Stimulated activated CD8-positive, alpha-beta memory T cell treated with anti-CD3 and anti-CD28 coated beads, Interleukin-15, amount 100 ng/mL, for 1 hour (primary cell): ENCODE measurements at places on chromosomes 6 and 20.

DNA sequence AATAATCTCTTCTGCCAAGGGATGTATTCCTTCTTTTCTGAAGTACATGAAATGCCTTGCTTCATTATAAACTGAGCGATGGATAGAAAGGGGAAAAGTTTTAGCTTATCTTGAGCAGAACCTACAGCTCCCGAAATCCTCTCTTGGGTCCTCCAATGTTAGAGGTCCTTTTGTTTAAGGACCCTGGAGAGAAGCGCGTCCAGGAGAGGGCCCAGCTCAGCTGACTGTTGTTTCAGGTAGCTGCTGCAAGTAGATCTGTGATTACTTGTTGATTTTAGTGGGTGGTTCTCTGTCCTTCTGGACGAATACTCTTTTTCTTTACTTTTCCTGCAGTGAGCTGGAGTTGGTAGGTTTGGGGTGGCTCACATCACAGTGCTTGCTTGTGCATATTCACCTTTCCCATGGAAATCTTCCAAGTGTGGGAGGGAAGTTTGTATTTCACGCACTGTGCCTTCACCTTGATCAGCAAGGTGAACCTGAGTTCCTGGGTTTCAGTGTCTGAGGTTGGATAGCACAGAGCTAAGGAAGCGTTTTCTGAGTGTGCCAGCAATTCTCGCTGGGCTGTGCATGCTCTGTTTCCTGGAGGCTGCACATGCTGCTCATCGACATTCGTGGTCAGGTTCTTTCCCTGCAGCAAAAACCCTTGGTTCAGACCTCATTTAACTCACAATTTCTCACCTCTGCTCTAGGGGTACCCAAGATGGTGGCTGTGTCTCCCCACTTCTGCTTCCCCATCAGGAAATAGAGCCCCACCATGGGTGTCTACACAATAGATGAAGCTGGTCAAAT lies 176.3 kb downstream of the JARID2 start:
- no peak for DNase-seq

GRCh38 chr6:149995971-149996370 lies 29.4 kb downstream of the RAET1L start:
- DNase-seq: no peak

DNA sequence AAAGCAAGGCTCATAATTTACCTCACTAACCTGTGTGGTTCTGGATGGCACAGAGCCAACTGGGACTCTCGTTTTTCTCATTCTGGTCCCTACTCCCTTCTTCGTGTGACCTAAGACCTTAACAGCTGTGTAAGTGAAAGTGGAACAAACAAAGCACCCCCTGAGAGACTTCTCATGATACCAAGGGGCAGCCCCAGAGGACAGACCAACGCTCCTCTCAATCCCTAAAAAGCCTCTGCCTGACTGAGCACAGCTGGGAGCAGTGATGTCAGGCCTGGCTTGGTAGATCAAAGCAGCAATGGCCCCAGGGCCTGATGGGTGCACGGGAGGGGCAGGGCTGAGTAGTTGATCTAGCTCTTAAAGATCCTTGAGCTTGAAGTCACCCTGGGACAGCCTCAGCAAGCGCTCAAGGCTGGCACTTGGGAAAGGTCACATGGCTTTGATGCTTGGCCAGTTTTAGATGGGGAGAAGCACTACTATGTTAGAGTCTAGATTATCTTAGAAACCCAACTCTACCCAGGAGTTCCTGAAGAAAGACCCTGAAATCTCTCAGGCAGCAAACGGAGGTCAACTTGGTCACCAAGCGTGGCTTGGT lies 16.2 kb upstream of the TGM2 start:
- no peak for DNase-seq

- DNase-seq: no peak
These were observed 104.4 kb upstream of the TAB2 start for GRCh38 chr6:149212892-149213801.

GRCh38 chr20:16459019-16459700 lies 114.1 kb downstream of the KIF16B start:
- no peak for DNase-seq

- DNase-seq: no peak
These were observed 166.4 kb upstream of the RNF217 start for GRCh38 chr6:124795643-124796463.

- no peak for DNase-seq
These were observed 979.8 kb upstream of the GJE1 start for GRCh38 chr6:141152951-141153350.

GRCh38 chr20:44976698-44977097 lies 10.4 kb downstream of the STK4 start:
- no peak for DNase-seq

DNA sequence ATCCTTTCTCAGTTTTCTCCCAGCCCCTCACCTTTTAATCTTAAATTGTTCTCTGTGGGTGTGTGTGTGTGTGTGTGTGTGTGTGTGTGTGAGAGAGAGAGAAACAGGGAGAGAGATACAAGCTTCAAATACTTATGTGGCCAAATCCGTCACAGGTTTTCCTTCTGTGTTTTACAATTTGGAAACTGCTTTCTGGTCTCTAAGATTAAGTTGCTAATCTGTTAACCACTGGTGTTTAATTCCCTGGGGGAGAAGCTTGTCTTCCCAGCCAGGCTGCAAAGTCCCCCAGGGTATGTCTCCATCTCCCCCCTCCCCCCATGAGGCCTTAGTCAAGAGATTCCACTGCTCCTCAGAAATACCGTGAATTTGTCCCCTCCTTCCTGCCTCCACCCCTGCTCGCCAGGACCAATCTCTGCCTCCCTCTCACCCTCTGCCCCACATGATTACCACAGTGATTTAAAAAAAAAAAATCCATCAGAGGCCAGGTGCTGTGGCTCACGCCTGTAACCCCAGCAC lies 49.0 kb downstream of the RIPOR3 start:
- no peak for DNase-seq

DNA sequence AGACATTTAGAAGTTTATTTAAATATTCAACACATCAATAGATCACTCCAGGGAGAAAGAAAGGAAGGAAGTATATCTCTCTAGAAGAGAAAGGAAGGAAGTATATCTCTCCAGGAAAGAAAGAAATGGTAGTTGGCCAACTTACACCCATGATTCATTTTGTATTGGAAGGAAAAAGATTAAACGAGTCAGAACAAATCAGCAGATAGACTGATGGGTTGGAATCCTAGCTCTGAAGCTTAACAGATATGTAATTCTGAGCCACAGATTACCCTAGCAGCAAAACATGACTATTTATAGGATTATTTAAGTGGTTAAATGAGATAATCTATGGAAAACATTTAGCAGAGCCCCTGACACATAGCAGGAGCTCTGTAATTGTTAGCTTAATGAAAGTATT lies 27.1 kb downstream of the COL12A1 start:
- DNase-seq: no peak

- no peak for DNase-seq
These were observed 14.9 kb upstream of the ZNF451 start for GRCh38 chr6:57075092-57075491.

- DNase-seq: no peak
These were observed 11.9 kb downstream of the NELFCD start for GRCh38 chr20:58992911-58993310.

DNA sequence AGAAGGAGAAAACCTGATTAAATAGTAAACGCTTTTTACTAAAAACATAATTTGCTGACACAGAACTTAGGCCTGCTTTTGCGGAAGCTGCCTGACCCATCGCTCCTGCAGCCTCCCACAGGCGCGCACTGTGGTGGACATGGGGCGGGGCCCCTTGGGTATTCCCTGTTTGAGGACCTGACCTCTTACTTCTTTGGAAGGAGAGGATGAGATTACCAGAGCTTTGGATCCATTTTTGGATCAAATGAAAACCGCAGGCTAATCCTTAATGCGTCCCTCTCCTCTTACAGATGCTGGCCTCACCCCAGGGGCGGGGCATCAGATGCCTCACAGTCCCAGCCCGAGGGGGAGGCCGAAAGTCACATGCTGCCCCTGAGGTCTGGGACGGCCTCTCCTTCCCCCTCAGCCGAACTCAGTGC lies 151.0 kb downstream of the SCML4 start:
- DNase-seq: no peak

- no peak for DNase-seq
These were observed at the start of gene KIAA0408 for GRCh38 chr6:127459231-127459641. KIAA0408 (minus strand) TSS chr6:127459389; CDS start chr6:127453981, 5,408 bp downstream.

GRCh38 chr6:134453792-134454510 lies 136.0 kb upstream of the SGK1 start:
- no peak for DNase-seq

- no peak for DNase-seq
These were observed 226.2 kb upstream of the MARCKS start for GRCh38 chr6:113630738-113631535.

GRCh38 chr6:36350082-36350481 lies 13.4 kb upstream of the BNIP5 start:
- no peak for DNase-seq

DNA sequence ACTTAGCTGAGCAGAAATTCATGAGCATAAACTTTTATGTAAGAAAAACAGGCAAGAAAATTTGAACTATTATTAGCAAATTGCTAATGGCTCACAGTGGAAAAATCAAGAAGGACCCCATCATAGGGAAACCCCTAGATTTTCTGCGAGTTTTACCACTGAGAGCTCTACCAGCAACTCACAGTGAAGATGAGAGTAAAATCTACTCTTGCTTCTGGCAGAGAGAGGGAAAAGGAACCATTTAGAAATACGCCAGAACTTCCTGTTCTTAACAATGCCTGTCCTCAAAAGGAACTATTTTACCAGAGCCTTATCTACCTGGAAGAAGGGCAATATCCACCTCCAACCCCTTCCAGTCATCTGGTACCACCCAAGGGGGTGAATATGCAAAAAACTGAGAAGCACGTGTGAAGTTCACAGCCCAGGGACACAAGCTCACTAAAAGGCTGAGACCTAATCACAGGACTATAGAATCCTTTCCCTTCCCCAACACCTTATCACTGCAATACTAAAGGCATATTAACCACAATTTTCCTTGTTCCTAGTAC lies 34.4 kb upstream of the ASF1A start:
- no peak for DNase-seq

GRCh38 chr6:56382416-56382940 lies 135.1 kb upstream of the COL21A1 start:
- no peak for DNase-seq

GRCh38 chr20:52805843-52806242 lies 166.3 kb upstream of the TSHZ2 start:
- no peak for DNase-seq

- no peak for DNase-seq
These were observed 103.1 kb downstream of the TCP11 start for GRCh38 chr6:35038076-35038475.

DNA sequence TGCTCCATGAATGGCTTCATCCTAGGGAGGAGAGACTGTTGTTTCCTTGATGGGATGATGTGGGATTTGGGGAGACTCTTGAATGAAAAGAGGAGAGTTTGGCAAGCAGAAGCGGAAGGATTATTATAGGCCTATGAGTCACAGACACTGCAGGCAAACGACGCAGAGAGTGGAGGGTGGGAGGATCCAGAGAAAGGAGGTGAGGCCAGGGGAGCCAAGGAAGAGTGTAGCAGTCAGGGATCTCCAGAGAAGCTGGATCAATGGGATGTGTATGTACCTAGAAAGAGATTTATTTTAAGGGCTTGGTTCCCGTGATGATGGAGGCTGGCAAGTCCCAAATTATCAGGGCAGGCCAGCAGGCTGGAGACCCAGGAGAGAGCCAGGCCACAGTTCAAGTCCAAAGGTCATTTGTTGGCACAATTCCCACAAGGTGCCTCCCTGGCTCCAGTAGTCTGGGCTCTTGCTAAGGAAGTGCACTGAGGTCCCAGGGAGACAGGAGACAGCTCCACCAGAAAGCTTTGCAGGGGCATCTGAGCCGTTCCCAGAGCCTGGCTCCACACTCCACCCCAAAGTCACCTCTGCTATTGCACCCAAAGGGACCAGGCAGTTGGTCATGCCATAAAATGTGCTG lies 76.0 kb downstream of the ADTRP start:
- DNase-seq: no peak

GRCh38 chr6:36717231-36717825 lies 19.7 kb downstream of the RAB44 start:
- no peak for DNase-seq

- DNase-seq: no peak
These were observed 235.3 kb upstream of the NRSN1 start for GRCh38 chr6:23890543-23891227.

DNA sequence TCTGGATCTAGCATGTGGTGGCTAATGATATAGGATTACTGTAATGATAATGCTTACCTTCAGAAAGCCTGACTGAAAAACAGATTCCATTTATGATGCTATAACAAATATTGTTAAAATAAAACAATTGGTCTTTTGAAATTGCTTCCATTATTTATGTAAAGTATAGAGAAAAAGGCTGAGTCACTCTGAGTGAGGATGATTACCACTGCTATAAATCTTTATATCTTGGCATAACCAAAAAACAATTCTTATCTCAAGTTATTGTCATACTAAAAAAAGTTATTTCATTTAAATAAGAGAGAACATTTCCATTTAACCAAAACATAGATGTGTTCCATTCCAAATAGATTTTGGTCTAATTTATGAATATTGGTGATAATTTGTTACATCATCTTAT lies 53.0 kb upstream of the DST start:
- DNase-seq: no peak

DNA sequence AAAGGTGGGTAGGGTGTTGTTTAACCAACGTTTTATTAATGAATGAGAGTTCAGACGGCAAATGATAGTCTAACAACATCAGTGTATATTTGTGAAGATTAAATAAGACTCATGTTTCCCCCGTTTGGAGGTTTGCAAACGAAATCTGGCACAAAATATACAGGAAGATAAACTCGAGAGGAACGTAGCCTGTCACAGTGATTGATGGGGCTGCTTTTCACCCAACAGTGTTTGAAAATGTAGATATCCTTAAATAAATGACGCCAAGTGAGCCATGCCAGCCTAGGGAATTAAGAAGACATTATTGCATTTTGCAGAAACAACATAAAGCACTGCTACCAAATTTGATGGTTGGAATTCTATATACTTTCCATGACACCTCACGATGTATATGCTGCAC lies 696.5 kb upstream of the FLRT3 start:
- no peak for DNase-seq

DNA sequence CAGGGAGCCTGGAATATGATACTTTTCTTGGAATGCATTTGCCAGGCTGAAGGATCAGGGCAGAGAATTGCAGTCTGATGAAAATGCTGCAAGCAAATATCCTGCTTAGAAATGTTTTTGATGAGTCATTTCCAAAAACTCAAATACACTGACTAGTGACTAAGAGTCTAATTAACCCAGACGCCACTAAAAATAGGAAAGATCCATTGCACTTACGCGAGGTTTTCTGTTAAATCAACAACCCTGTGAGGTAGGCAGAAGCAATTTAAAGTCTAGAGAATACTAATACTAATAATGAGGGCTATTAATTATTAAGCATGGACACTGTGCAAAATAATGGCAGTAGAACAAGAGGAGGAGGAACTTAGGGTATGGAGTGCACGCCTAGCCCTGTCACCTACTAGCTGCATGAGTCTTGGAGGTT lies 130.1 kb upstream of the DOK5 start:
- no peak for DNase-seq

DNA sequence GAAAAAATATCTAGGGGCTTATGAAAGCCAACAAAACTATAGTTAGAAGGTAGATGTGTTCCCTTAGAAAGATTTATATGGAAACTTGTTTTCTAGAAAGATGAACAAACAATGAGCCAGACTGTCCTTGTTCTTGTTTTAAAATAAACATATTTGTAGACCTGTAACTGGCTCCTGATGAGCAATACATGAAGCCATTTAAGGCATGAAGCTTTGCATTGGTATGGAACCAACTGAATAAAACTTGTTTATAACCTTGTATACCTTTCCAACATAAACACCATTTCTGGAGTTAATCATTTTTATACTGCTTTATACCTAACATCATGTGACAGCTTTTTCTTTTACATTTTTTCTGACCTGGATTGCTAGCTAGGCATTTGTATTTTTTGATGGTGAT lies 247.8 kb downstream of the PRL start:
- DNase-seq: no peak

- DNase-seq: no peak
These were observed 145.3 kb upstream of the NRN1 start for GRCh38 chr6:6152060-6152459.
